CD4-positive, alpha-beta T cell treated with Interleukin-1 beta for 1 hour (primary cell): ENCODE measurements at places on chromosomes 13 and 19.

DNA sequence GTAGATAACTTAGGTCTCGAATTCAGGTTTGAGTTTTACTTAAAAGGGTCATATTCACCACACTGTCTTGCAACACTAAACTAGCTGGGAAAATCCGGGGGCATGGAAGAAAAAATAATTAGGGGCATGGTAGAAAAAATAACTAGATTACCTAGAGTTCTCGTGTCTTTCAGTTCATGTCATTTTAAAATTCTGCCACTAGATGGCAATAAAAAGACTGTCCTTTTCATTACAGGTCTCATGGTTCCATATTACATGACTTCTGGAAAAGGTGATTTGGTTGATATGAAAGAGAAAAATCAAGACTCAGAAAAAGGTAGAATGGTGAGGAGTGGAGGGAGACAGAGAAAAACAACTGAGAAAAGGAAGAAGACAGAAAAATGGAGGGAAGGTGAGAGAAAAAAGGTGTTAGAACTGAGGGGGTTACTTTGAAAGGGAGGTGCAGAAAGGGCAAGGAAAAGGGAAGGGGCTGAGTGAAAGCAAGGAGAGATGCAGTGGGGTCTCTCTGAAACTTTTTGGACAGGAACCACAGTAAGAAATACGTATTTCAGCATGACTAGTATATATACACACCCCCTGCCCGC lies 299.0 kb downstream of the KLF12 start:
- DNase-seq, result peak; percentile 62

- no peak for DNase-seq
Observed at GRCh38 chr13:46127358-46128023, 22.7 kb upstream of the CPB2 start.

- DNase-seq, result peak; percentile 53
Observed at GRCh38 chr19:45171211-45171623, 6.8 kb downstream of the TRAPPC6A start.

GRCh38 chr19:38740932-38741331 lies 3.3 kb downstream of the CAPN12 start:
- no peak for DNase-seq

- DNase-seq, result no peak
Observed at GRCh38 chr13:64675255-64675892, 2554.8 kb downstream of the PCDH9 start.

DNA sequence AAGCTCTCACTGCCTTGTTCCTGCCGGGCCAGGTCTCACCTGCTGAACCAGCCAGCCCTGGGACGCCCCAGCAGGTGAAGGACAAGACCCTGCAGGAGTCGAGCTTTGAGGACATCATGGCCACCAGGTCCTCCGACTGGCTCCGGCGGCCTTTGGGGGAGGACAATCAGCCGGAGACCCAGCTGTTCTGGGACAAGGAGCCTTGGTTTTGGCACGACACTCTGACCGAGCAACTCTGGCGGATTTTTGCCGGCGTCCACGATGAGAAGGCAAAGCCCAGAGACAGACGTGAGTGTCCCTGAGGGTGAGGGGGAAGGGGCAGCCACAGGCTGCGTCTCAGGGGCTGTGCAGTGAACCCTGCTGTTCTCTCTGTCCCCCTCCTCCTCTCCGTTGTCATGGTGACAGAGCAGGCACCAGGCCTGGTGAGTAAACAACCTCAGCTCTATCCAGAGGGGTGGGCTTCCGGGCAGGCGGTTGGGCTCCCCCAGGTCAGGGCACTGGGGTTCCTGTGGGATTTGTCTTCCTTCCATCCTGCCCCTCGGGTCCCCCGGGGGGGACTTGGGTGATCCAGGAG lies 9.7 kb downstream of the TLE6 start:
- no peak for DNase-seq

DNA sequence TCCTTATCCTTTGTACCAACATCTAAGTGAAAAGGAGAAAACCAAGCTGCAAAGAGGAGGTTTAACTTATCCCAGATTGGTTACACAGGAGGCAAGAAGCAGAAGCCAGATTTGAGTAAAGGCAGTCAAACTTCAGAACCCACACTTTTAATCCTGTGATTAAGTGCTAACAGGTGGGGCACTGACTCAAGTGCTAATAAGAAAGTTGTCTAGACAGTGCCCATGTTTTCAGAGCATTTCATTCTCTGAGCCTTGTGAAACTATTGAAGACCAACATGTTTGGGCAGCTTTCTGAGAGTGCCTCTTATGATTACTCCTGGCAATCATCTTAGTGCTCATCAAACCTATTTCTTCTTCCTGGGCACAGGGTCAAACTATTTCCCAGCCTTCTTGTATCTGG lies 380.8 kb downstream of the KCNRG start:
- DNase-seq, result no peak

DNA sequence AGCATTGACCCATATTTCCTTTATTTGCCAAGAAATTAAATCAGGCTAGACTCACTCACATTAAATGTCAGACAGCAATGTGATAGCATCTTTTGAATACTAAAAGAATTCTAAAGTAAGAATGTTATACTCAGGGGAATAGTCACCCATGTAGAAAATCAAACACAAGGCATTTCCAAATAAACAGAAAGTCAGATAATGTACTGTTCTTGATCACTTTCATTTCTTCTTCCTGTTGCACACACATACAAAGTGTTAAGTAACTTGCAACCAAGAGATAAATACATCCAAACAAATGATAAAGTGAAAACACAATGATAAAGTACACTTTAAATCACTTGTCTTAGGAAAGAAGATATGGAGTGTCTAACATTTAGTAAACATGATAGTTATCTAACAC lies 1366.6 kb upstream of the MIR17HG start:
- no peak for DNase-seq

DNA sequence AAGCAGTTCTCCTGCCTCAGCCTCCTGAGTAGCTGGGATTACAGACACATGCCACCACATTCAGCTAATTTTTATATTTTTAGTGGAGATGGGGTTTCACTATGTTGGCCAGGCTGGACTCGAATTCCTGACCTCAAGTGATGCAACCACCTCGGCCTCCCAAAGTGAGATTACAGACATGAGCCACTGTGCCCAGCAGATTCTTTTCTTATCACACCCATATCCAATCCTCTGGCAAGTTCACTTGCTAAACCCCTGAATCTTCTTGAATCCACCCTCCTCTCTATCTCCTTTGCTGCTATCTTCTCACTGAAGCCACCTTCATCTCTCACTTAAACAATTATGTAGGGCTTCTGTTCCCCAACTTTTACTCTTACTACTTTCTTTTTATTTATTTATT lies 17.5 kb downstream of the TMEM143 start:
- no peak for DNase-seq

DNA sequence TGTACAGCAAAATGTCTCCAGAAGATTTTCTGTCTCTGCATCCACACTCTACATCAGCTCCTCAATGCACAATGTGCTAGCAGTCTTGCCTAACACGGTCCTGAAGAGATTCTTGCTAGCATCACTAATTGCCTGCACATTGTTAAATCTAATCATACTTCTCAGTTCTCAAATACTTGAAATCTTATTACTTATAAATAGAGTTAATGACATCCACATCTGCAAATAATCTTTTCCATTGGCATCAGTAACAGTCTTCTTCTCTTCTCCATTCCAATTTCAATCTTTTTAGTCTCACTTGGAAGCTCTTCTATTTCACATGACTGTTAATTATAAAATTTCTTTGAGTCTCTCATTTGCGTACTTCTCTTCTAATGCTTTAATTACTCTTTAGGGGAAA lies 630.5 kb upstream of the SLITRK6 start:
- no peak for DNase-seq

DNA sequence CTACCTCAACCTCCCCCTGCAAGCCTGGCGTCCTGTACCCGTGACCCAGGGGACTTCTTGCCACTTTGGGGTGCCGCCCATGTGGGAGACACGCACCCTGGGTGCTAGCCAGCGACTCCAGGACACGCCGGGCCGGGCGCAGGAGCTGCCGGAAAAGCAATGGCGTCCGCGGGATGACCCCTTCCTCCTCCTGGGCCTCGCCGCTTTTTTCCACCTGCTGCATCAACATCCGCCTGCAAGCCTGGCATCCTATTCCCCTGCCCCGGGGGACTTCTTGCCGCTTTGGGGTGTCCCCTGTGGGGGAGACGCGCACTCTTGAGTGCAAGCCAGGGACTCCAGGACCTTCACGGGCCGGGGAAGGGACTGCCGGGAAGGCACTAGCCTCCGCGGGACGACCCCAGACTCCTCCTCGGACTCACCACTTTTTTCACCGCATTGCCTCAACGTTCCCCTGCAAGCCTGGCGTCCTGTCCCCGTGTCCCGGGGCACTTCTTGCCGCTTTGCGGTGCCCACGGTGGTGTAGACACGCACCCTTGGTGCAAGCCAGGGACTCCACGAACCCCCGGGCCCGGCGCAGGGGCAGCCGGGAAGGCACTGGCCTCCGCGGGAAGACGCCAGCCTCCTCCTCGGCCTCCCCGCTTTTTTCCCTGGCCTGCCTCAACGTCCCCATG lies 237.8 kb downstream of the TUBA3C start:
- DNase-seq, result no peak

DNA sequence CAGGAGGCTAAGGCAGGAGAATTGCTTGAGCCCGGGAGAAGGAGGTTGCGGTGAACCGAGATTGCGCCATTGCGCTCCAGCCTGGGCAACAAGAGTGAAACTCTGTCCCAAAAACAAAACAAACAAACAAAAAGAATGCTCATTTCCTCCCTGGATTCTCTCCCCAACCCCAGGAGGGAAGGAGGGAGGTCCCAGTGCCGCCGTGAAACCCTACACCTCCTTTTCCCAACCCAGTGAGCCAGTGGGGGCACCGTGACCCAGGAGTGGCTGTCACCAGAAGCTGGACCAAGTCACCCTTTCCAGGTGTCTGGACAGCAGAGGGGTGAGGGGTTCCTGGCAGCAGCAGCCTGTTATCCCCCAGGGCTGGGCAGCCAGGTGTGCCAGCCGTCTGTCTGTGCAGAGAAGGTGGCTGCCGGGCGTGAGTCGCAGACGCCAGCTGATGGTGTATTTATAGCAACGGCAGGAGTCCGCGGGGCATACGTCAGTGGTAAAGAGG lies 23.5 kb downstream of the NFIC start:
- no peak for DNase-seq

DNA sequence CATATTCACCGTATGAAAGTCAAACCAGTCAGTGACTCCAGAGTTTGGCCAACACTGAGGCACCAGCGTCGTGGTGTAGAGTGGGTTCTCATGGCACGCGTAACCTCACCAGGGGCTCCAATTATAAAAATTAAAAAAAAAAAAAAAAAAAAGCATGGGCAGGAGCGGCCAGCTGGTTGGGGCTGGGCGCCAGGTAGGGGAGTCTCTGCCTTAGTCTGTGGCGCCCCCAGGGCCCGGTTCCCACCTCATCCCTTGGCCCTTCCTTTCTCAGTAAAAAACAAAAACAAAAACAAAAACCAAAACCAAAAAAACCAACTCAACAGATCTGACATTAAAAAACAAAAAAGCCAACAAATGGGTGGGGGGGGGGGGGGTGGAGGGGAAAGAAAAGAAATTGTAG lies 4.6 kb upstream of the EPHX3 start:
- no peak for DNase-seq

DNA sequence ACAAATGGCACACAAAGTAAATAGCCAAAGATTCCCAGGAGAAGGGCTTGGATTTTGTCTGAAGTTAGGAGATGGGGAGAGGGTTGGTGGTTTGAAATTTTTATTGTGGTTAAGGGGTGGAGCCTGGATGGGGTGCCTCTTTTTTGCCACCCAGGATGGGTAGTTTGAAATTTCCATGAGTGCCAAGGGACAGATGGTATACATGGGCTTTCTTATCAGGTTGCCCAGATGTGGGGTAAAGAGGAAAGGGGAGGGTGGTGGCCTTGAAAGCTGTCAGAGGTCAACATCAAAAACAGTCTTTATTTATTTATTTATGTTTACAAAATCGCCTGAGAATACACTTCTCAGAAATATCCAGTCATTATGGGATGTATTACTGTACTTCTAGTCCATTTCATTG lies 46.2 kb downstream of the LMO7 start:
- no peak for DNase-seq

GRCh38 chr13:77745784-77746183 lies 48.3 kb downstream of the SLAIN1 start:
- DNase-seq, result no peak

DNA sequence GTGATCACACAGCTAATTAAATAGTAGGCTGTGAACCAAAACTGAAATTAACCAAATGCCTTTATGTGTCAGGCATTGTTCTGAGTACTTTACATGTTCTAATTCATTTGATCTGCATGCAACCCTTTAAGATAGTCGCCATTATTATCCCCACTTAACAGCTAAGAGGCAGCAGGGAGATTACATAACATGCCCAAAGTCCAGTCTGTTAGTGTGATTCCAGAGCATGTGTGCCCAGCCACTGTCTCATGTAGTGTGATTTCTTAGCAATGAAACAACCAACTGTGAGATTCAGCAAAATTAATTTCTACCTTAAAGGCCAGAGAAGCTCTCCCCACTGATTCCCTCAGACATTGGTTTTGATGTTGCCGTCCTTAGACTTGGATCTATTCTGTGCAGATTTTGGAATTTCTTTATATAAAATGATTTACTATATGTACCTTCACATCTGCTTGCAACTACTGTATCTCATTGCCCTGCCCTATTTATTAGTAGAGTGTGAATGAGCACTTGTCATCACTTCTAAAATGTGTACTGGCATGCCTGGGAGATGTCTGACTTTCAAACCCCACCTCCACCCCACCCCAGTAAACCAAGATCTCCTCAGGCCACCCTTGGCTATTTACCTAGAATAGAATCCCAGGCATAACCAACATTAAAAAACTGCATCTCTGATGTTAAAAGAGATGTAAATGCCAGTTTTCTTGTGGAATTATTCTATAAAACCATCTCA lies 41.2 kb downstream of the POLR1D start:
- no peak for DNase-seq

DNA sequence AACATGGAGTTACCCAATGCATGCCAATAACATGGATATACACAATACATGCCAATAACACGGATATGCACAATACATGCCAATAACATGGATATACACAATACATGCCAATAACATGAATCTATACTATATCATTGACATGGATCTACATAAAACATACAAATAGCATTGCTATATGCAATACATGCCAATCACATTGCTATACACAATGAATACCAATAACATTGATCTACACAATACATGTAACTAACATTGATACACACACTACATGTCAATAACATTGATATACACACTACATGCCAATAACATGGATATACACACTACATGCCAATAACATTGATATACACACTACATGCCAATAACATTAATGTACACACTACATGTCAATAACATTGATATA lies 932 bp upstream of the PIP5K1C start:
- DNase-seq, result no peak

GRCh38 chr19:5707576-5708575 lies 12.1 kb downstream of the LONP1 start:
- no peak for DNase-seq

DNA sequence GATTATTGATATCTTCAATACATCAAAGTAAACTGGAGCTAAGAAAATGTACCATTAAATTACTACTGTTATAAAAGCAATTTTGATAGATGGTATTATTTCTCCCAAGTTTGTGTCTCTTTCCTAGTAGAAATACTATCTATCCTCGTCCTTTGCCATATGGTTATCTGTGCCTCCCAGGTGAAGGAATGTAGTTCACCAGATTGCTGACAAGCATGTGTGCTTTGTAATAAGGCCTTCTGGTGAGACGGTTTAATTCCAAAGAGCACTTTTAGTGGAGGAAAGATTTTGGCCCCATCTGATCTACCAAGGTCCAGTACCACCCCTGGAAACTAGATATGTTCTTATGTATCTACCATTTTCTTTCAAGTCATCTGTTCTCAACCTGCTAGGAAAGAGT lies 243.6 kb downstream of the DLEU7 start:
- no peak for DNase-seq
